ENCODE measurements at places on chromosomes 3 and 15.

DNA sequence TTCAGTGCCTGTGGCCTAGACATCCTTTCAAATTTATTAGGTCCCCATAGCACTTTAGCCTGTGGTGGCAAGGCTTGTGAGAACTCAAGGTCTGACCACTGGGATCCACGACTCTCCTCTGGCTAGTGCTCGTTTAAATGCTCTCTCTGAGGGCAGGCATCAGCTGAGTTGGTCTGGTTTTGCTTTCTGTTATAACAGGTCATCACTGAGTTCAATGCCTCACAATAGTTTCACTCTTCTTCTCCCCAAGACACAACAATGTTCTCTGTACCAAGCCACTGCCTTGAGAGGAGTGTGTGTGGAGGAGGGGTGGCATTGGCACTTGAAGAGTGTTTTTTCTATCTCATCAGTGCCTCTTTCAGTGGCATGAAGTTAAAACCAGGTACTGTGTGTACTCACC, 7.6 kb downstream of the OR5K4 start:
- DNase-seq = no peak

DNA sequence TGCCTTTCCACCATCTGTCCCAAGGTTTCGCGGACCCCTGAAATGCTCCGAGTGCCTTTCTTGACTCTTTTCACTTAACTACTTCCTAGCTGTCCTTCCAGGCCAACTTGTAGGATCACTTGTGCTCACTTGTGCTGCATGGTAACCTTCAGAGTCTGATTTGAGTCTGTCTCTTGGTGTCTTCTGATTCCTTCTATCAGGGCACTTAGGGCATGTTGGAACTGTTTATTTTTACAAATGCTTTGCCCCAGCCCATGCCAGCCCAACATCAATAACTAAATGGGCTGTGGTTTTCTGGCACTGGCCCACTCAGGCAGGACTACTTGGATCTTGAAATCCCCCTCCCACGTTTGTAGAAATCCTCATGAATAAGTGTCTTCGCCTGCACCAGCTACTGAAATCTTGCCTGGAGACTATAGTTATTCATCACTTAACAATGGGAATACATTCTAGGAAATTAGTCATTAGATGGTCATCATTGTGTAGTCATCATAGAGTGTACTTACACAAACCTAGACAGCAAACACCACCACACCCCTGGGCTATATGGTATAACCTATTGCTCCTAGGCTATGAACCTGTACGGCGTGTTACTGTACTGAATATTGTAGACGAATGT, 123.1 kb upstream of the STRIT1 start:
- DNase-seq = no peak

DNA sequence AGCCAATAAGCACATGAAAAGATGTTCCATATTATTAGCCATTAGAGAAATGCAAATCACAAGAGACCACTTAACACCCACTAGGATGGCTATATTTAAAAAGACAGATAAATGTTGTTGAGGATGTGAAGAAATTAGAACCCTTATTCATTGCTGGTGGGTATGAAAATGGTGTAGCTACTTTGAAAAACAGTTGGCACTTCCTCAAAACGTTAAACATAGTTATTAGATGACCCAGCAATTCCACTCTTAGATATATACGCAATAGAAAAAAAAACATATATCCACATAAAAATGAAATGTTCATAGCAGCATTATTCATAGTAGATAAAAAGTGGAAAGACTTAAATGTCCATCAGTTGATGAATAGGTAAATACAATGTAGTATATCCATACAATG, 47.1 kb upstream of the TERB2 start:
- no peak for DNase-seq

- no peak for DNase-seq
These were observed 81.1 kb downstream of the CHSY1 start for GRCh38 chr15:101170568-101171350.

DNA sequence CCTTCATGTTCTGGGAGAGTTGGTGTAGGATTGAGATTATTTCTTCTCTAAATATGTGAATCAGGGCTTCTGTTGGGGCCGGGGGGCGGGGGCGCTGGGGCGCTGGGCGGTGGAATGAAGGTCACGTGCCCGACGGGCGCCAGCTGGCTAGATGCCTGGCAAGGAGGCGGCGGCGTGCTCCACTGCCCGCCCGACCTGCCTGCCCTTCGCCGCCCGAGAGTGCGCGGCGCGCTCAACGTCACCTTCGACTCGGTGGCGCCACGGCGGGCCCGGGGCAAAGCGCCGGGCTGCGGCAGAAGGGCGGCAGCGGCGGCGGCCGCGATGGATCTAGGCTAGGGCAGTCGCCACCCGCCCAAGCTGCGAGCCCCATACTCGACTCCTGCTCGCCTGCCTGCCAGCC, 47.0 kb upstream of the LHFPL4 start:
- peak; percentile 26 for DNase-seq

- DNase-seq = no peak
These were observed 41.1 kb upstream of the TIPARP start for GRCh38 chr3:156633335-156633734.

DNA sequence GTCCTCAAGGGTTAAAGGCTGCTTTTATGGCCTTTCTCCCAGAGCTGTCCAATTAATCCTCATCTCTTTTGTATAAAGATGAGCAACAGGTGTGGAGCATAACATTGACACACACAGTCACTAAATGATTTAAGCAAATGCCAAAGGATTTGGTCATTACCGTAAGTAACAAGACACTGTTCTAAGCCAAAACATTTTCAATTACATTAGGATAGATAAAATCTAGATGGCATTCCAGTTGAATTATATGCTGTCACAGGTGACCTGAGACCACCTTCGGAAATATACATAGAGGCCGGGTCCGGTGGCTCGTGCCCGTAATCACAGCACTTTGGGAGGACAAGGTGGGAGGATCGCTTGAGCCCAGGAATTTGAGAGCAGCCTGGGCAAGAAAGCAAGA, 105.3 kb upstream of the UBE3A start:
- DNase-seq = no peak

DNA sequence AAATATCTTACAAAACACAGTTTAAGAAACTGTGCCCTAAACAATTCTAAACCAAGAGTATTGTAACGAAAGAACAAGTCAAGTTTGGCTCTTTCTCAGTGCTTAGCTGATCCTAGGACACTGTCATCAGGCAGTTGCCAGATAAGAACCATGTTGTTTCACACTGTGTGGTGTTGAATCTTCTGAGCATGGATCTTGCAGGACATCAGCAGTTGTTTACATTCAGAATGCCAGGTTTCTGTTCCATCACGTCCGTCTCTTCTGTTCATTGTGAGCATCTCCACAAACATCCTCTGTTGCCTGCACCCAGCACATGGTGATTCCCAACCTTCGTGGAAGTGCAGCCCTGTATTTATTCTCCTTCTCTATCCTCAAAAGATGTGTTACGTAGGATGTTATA, 67.9 kb downstream of the DCUN1D1 start:
- no peak for DNase-seq

- DNase-seq = no peak
These were observed 28.6 kb downstream of the SOX14 start for GRCh38 chr3:137792626-137793271.

DNA sequence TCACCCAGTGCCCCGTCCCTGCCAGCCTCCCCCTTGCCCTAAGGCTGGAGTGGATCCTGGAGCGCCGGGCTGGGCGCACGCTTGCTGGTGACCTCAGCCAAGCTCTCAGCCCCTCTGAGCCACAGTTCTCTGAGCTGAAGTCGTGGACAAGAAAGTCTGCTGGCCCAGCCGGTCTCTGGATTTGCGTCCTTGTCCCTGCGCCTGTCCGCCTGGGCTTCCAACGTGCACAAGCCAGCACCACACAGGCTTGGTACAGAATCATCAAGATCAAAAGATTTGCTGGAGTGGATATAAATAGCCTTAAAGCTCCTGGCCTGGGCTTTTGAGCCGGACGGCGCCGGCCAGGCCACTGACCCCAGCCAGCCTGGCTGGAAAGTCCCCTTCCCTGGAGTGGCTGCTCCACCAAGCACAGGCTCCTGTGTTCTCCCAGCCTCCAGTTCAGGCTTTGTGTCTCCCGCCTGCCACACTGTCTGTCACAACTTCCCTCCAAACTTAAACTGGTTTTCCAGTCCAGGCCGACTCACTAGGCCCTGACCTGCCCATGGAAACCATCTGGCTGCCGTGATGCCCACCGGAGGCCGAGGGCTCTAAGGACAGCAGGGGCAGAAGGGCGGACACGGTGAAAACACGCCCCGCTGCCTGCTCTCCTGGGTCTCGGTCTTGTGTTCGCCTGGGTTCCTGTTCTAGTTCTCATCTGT, 156.2 kb downstream of the NUP210 start:
- DNase-seq = no peak

GRCh38 chr3:130692455-130692854, 54.2 kb downstream of the PIK3R4 start:
- no peak for DNase-seq

DNA sequence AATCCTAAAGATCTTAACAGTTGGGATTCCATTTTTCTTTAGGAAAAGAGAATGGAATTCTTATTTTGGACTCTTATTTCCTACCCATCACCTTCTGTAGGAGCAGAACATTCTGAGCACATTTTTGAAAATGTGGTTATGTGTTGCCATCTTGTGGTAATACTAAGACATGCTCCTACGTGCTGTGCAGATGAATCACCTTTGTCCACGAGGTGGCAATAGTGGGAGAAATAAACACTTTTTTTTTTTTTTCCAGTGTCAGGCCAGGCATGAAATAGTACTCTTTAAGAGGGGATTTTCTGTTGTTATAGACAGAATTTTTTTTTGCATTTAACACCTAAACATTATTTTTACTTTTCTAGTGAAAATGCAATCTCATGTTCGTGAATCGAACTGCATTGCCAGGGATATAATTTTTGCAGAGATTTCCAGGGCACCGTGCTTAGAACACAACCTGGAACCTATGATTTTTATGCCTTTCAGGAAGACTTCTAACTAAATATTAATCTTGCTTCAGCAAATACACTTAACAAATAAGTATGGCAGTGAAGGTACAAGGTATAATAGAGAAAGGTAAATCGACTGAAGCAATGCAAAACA, 196.6 kb downstream of the GAP43 start:
- DNase-seq = peak; percentile 59

DNA sequence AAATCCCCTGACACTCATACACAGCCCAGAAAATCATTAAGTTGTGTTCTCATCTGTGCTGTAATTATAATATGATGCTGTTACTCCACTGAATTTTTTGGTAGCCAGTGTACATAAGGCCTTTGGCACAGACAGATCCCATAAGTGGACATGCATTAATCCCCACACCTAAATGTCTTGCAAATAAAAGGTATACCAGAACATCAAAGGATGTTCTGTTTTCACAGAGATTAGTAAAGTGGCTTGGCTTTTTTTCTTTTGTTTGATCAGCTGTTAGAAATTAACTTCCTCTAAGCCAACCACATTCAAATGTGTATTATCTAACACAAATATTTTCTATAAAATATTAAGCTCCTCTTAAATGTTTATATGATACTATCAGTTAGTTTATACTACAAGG, 2.7 kb downstream of the SST start:
- DNase-seq = no peak

DNA sequence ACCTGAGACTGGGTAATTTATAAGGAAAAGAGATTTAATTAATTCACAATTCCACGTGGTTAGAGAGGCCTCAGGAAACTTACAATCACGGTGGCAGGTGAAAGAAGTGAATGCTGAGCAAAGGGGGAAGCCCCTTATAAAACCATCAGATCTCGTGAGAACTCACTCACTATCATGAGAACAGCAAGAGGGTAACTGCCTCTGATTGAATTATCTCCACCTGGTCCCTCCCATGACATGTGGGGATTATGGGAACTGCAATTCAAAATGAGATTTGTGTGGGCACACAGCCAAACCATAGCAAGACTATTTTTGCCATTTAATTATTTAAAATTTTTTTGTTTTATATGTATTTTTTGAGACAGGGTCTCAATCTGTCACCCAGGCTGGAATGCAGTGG, 27.0 kb upstream of the KCTD6 start:
- no peak for DNase-seq

DNA sequence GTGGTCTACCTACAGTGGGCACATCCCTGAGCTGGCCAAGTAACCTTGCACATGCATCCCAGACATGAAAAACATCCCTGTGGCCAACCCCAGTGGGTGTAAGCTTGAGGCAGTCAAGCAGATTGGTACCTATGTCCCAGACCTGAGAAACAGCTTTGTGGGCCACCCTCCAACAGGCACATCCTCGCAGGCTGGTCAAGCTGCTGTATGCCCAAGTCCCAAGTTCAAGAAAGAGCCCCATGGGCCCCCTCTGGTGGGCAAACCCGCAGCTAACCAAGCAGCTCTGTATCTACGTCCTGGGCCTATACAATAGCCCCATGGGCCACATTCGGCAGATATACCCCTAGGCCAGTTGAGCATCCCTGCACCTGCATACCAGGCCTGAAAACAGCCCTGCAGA, 186.3 kb upstream of the GPR149 start:
- no peak for DNase-seq

- no peak for DNase-seq
These were observed 14.9 kb upstream of the WNT7A start for GRCh38 chr3:13894807-13895154.

- DNase-seq = no peak
These were observed 39.2 kb downstream of the CMTM7 start for GRCh38 chr3:32430900-32431299.

- DNase-seq = no peak
These were observed 44.9 kb downstream of the GOLGA6L2 start for GRCh38 chr15:23402140-23402539.

DNA sequence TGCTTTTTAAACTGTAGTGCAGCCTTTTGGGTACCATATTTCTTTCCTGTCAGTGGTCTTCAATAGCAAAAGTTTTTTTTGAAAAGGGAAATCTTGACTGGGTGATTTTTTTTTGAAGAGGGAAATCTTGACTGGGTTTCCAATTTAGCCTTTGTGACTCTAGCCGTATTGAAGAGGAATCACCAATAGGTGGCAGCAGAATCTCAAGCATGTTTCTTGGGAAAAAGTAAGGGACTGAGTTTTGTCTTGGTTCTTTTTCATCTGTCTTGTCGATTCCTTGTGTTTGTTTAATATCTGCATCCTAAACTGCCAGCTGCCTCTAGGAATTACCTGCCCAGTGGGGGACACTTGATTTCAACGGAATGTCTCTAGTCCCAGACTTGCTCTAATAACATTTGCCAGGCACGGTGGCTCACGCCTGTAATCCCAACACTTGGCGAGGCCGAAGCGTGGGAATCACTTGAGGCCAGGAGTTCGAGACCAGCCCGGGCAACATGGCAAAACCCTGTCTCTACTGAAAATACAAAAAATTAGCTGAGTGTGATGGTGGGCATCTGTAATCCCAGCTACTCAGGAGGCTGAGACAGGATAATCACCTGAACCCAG, 89.2 kb downstream of the RBPMS2 start:
- DNase-seq = peak; percentile 70
